ENCODE measurements at places on chromosomes 11 and 22. TPM values are rescaled to one million over a fixed set of nuclear protein-coding genes. Genes with fewer than 3 reads are reported as not detected.

The SMIM35 gene
- total RNA-seq = not detected

The DNAJB13 gene
- total RNA-seq = 0.24 TPM

The OR5B21 gene
- not detected for total RNA-seq

The NXPE4 gene
- not detected for total RNA-seq

The LRRC4C gene
- not detected for total RNA-seq

The IL17REL gene
- not detected for total RNA-seq

The ROBO4 gene
- 0.72 TPM for total RNA-seq

The FAM89B gene
- total RNA-seq = 12.1 TPM

The OR56A5 gene
- not detected for total RNA-seq

The SPA17 gene
- 8.7 TPM for total RNA-seq

The PKNOX2 gene
- total RNA-seq = not detected

The TRIM6 gene
- total RNA-seq = 3.1 TPM

The C11orf16 gene
- total RNA-seq = not detected

The IGSF9B gene
- total RNA-seq = under 0.01 TPM

The PKDREJ gene
- total RNA-seq = not detected

The CYP2D6 gene
- 0.85 TPM for total RNA-seq

The DCHS1 gene
- total RNA-seq = 0.21 TPM

The CEP126 gene
- 1.1 TPM for total RNA-seq

The SLC22A6 gene
- not detected for total RNA-seq

The FBLN1 gene
- 37.1 TPM for total RNA-seq

The HBB gene
- not detected for total RNA-seq

The LINC01488 gene
- total RNA-seq = not detected

The TRIM48 gene
- total RNA-seq = not detected

The CTSW gene
- total RNA-seq = not detected

The IL10RA gene
- total RNA-seq = not detected

The ARHGAP20 gene
- under 0.01 TPM for total RNA-seq

The FOLR1 gene
- 2.1 TPM for total RNA-seq
